ENCODE measurements at places on chromosomes 3 and 15.

DNA sequence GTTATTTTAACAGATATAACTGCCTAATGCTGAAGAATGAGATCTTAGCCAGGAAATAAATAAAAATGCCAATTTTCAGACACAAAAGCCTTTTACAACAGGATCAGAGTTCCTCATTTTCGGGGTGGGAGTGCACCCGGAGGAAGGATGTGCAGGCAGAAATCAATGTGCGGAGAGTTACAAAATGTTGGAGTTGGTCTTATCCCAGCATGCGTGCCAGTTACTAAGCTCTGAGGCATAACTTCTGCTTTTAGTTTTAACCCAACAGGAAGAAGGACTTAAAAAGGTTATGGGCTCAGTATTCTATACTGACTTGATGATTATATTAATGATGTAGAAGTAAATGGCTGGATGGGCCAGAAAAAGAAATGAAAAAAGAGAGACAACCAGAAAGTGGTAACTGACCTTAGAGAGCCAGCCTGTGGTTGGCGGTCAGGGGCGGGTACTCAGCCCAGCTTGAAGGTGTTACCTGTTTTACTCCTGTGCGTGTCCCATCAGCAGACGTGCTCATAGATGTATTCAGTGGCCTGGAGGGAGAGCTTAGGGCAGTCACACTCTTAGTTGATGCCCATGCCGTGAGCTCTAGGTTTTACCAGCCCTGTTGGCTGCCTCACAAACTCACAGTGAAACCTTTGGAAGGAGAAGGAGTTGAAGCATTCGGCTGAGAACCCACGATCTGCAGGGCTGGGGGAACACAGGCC lies 164.7 kb downstream of the SV2B start:
- no peak for DNase-seq

DNA sequence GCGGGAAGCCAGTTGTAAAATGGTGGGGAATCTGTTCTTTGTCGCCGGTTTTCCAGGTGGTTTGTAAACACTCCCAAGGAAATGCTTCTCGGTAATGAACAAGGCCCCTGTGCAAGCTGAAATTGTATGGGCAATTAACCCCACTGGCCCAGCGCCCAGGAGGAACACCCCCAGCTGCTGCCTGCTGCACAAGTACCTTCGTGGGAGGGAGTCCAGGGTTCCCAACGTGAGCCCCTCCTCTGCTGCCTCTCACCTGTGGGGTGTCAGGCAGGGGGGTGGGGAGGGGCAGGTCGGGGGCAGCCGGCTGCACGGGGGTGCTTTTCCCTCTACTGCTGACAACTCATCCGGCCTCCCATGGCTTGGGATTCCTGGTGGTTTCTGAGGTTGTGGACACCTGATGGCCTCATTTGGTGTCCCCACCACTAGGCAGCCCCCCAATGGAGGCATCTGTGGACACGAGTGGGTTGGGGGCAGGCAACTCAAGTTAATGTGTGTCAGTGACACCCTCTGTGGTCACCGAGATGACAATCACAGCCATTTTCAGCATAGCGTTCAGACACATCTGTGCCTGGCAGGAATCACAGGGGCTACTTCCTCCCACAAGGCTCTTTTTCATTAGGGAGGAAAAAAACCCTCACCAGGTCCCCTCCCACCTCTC lies 35.6 kb upstream of the PRR23E start:
- DNase-seq: no peak

- no peak for DNase-seq
Measured at GRCh38 chr3:120093119-120093910, 932 bp downstream of the GSK3B start.

DNA sequence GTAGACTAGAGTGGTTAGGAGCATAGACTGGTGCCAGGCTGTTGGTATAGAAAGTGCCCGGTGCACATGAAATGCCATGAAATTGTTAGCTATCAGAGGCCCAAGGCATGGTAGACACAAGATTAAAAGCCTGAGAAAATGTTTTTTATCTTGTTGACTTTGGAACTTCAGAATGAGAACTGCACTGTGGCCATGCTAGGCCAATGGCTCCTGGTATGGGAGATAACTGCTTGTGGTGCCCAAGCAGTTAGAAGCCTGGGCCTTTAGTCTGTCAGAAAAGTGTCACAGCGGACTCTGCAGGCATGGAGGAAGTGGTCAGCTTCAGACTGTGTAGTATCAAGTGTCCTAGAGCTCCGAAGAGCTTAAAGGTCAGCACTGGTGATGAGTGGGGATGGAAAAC lies 11.9 kb downstream of the FYCO1 start:
- no peak for DNase-seq

- no peak for DNase-seq
Measured at GRCh38 chr3:16089521-16089920, 85.0 kb upstream of the GALNT15 start.

DNA sequence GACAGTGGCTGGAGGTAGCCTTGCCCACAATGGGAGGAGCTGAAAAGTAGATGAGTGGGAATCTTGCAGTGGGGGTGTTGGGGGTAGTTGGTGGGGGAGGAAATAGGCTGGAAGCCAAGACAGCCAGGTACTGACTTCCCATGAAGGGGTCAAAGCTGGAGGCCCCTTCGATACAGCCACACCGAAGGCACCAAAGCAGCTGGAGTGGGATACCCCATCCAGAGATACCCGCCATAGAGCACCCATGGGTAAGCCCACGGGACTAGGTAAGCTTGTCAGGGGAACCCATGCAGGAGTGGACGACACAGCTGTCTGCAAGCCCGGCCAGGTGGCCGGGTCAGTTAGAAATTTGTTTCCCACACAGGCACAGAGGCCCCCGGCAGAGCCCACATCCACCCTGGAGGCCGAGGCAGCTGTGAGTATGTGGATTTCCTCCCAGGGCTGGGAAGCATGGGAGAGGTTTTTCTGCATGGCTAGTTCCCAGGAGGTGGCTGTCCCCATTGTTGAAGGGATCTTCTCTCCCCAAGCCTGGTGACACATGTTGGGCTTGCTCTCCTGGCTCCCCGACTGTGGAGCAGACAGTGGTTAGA lies 28.6 kb downstream of the PRR23E start:
- DNase-seq: no peak

DNA sequence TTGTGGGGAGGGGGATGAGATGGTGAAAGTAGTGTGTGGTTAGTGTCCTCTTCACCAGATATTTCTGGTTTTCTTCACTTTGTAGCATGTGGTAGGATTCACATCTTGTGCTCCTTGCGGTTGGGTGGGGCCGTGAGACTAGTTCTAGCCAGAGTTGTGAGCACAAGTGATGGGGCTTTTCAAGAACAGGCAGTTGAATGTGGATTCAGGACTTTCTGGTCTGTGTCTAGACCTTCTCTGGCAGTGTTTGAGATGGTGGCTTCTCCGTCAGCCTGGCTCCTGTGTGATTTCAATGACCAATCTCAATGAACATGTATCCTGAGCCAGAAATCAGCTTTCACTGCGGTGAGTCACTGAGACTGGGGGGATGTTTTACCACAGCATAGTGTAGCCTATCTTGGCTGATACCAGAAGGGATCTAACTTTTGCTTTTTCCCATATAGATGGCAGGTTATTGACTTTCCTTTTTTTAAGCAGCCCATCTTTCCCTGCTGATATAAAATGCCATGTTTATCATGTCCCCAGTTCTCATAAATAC lies 82.6 kb downstream of the RPLP1 start:
- no peak for DNase-seq

- DNase-seq: no peak
Measured at GRCh38 chr15:76190070-76190564, 121.2 kb downstream of the ETFA start.

- DNase-seq: no peak
Measured at GRCh38 chr3:180048840-180049239, 12.1 kb upstream of the PEX5L start.

DNA sequence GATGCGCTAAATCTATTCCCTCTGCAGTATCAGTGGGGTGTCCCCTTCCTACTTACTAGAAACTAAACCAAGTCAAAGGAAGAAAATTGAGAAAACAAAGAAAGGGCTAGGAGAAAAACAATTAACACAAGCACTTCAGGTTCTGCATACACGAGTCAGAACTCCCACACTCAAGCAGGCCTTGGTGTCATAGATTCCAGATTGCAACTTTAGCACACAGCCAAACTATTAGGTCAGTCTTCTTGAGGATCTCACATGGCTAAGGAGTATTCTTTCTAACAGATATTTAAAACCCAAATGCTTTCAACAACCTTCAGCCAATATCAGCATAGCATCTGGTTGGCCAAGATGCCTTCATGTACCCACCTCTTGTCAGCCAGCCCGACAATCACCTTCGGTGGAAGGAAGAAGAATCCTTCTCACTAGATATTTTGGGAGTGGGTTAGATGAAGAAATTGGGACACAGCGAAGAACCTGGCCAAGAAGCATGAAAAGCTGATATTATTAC lies 340.0 kb downstream of the VPS13C start:
- no peak for DNase-seq

DNA sequence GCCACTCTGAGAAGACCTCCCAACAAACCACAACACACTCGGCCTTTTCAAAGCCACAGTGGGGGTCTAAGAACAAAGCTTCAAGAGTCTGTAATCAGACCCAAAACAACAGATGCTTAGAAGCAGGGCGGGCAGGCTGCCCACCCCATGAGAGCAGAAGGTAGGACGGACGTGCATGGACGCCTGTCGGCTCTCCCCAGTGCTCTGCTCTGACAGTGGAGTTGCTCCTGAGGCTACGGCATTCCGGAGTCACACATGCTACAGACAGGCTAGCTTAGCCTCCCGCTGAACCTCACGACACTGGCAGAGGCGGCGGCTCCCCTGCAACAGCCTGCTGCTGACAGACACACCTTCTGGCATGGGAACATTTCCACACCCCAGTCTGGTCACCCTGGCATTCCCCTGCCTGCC lies 33.5 kb downstream of the SLCO2A1 start:
- DNase-seq: no peak

DNA sequence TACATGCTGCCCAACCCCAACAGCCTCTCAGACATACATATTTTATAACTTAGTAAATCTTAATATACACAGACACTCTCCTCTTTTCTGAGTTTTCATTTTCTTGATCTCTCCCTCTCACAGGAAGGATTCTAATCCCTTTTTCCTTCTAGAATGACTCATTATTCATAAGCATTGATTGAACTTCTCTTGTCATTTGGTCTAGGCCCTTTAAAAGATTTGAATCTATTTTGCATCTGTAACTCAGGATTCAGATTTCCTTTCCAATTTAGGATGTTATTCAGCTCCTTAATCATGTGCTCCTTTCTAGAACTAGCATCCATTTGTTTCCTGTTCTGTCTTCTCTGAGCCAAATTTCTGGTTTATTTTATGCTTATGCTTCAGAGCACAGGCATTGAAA lies 624.5 kb upstream of the SGO1 start:
- no peak for DNase-seq

DNA sequence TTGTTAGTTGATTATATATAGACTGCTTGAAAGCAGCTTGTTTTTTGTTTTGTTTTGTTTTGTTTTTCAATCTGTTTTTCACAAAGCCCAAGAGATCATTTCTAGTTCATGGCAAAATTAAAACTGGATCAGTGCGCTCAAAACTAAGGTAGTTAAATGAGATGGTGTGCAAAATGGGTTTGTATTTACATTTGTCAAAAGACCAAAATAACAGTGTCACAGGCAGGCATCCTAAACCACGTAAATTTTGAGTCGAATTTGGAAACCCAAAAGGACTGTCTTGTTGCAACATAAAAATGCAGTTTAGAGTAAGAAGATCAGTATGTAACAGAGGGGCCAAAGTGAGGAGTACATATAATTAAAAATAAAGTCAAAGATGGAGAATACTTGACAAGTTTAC lies 2.4 kb downstream of the DMXL2 start:
- no peak for DNase-seq

DNA sequence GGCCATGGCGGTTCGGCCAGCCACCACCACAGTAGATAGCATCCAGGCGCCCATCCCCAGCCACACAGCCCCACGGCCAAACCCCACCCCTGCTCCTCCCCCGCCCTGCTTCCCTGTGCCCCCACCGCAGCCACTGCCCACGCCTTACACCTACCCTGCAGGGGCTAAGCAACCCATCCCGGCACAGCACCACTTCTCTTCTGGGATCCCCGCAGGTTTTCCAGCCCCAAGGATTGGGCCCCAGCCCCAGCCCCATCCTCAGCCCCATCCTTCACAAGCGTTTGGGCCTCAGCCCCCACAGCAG lies 29.5 kb downstream of the PTPN23 start:
- no peak for DNase-seq

GRCh38 chr3:156256945-156257344 lies 136.6 kb downstream of the KCNAB1 start:
- DNase-seq: no peak

Measured in germinal center (tissue), 1 donor.